ENCODE measurements at places on chromosomes 1 and 21.

- DNase-seq = no peak
These were observed 37.7 kb downstream of the IGFN1 start for GRCh38 chr1:201228011-201228983.

GRCh38 chr21:45000637-45001133 is 60.9 kb downstream of the SLX9 start:
- DNase-seq = no peak

DNA sequence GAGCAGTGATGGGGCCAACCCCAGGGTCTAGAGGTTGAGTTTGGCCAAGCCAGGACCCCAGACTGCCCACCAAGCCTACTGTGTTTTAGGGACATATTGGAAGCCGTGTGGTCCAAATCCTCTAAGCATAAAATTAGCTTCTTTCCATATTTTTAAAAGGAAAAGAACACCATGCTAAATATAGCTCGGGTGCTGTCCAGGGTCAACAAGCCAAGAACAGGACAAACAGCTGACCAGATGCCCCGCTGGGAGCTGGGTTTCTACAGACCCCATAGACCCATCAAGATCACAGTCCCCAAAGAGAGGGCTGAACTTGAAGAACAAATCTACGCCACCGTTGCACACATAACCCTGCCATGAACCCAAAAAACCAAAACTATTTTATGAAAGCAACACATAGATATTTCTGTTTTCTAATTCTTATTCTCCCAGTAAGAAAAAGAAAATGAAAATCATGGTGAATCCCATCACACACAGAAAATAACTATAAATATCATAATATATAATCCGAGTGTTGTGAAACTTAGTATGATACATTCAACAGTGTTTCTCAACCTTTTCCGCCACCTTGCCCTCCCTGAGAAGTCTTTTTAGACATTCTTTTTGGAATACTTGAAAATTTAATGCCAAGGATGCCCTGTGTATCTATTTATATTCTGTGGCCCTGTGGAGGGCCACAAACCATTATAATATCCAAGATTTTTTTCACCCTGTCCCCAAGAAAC is 36.2 kb upstream of the FHAD1 start:
- DNase-seq = no peak

- DNase-seq = no peak
These were observed 582.8 kb downstream of the PTBP2 start for GRCh38 chr1:97304366-97304765.

DNA sequence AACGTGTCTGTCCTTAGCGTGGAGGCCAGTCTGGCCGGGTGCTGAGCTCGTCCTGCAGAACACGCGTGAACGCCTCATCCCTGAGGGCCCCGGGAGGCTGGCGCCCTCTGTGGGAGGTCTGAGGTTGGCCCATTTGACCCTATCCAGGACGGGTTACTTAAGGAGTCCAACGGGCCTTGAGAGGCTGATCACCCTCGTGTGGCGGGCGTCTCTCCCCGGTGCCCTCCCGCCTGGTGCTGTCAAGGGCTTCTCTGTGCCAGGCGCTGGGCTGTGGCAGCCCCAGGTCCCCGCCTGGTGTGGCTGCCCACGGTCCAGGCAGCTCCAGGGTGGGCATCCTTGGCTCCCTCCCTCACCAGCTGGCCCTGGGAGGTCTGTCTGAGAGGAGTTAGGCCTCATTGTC is 9.7 kb downstream of the SKI start:
- DNase-seq = no peak

DNA sequence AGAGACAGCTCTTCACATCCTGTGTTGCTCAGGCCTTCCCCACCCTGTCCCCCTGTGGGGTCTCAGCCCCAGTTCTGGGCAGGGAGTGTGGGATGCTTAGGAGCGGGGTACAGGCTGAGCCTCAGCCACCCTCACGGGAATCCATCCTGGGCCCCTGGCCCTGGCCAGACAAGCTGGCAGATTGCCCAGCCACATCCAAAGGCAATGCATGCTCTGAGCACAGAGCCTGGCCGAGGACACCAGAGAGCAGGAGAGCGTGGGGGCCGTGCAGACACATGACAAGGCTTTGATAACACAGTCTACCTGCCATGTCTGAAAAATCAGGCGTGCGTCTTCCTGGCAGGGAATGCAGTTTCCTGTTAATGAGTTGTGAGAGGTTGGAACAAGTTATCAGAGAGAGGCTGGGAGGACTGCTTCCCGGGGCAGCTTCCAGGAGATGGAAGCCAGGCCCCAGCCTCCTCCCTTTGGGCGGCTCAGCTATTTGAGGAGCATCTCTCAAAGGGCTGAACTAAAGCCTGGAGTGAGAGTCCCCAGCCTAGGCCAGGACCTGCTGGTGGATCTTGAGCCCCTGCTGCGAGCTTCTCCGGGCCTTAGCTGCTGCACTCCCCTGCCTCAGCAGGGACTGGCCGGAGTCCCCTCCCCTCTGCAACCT is 72.2 kb upstream of the SELENON start:
- no peak for DNase-seq

GRCh38 chr1:187313115-187313514 is 484.4 kb downstream of the PLA2G4A start:
- DNase-seq = no peak

- DNase-seq = no peak
These were observed 94.1 kb downstream of the SIK1 start for GRCh38 chr21:43332861-43333297.

DNA sequence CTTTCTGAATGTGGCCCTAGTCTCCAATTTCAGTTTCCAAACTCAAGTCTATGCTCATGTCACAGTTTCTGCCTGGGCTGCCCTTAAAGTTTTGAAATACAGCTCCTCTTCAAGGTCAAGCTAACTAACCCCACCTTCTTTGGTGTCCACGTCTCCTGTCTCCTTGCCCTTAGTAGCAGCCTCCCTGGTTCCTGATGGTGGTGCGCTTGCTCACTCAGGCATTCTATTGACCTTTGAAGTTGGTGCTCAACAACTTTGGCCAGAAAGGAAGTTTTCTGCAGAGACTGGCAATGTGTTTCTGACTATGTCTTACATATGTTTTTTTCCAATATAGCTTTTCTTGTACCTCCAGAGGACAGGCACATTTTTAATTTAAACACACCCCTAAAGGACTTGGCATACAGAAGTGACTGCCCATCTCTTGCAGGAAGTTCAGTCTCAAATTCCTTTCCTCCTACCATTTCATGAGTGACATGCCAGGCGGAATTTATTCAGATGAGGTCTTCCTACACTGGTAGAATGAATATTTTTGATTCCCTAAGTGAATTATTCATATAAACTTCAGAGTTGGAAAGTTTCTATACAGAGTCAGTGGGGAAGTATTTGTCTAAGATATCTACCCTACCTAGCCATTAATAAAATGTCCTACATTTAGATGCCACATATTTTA is 364.3 kb upstream of the USP24 start:
- DNase-seq = no peak

DNA sequence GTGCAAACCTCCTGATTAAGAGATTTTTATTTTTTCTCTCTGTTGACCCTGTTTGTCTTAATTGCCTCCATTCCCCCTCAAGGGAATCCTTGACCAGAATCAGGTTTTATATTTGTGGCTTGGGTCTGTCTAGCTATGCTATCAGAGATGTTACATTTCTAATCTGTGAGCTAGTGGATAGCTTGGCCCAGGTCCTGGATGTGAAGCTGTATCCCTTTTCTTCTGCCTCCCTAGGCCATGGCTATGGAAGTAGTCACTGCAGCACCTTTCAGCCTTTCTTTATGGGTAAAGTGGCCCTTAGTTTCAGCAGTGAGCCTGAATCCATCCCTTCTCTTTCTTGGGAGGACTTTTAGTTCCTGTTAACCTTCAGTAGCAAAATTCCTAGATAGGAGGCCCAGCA is 17.0 kb upstream of the ANGEL2 start:
- DNase-seq = no peak

GRCh38 chr1:5885471-5886139 is 106.6 kb downstream of the NPHP4 start:
- DNase-seq = no peak

GRCh38 chr21:38804789-38805327 is 871 bp upstream of the ETS2 start:
- no peak for DNase-seq

DNA sequence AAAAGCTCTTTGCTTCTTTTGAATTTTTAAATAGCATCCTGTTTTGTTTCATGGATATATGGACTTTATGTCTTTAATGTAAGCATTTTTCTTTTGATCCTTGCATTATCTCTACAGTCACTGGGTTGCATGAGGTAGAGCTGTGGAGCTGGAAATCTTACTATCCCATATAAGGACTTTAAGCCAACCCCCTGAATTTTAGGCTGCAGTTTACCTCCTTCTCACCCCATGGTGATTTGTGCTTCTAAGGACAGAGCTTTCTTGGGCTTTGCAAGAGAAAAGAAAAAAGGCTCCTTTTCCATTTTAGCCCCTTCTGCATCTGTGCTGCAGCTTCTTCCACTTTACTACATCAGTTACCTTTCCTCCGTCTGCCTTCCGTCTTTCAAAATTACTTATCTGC is 373.8 kb downstream of the HHAT start:
- no peak for DNase-seq

DNA sequence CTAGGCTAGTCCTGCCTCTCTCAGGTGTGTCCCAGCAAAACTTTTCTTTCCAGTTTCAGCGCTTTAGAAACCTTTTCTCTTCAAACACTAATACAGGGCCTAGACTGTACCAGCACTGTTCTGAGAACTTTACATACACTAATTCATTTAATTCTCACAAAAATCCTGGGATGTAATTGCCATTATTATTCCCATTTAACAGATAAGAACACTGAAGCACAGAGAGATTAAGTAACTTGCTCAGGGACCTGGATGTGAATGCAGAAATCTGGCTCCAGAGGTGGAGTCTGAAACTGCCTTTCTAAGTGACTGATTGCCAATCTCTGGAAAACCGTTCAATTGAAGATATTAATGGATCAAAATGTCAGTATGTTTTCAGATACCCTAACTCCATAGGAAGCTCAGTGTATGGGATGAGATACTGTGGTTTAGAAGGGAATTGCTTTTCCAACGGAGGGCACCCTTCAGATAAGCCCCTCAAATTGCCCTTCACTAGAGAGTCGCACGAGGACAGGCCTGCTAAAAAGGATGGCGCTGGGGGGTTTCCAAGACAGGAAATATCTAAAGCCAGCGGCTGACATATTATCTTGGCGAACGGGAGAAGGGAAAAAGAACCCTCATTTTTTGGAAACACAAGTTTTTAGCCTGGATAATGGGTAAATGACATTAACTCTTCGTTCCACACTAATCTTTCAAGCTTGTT is 698 bp upstream of the UCK2 start:
- DNase-seq = no peak

GRCh38 chr1:230299191-230300006 is 126.7 kb downstream of the PGBD5 start:
- DNase-seq = no peak

- no peak for DNase-seq
These were observed 45.7 kb upstream of the DEPDC1 start for GRCh38 chr1:68542586-68542985.

GRCh38 chr1:204435872-204436271 is 24.3 kb upstream of the PPP1R15B start:
- DNase-seq = no peak

DNA sequence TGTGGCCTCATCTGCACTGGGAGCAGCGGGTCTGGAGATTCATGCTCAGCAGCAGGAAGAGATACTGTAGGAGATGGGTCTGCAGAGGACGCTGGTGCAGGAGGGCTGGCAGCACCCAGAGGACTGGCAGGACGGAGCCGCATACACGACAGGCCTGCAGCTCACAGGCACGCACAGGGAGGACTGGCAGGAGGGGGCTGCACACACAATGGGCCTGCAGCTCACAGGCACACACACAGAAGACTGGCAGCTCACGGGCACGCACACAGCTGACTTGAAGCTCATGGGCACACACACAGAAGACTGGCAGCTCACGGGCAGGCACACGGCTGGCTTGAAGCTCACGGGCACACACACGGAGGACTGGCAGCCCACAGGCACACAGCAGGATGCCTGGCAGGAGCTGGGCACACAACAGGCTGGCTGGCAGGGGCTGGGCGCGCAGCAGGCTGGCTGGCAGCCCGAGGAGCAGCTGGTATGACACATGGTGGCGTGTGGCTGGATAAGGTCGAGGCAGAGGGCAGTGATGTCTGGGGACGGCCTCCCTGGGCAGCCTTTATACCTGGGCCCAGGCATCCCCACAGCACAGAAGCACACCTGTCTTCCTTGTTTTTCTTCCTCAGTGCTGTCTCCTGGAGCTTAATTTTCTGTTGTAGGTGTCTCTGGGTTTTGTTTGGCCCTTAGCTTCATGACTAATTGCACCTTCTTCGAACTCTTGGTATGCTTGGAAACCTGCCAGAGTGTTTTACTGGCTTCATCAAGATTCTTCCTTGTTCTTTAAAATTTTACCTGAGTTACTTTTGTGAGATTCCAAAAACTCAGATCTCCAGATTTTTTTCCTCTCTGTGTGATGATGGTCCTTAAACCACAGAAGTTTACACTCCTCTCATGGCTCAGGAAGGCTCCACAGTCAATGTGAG is at the start of gene KRTAP12-2:
Gene KRTAP12-2 (minus strand): TSS at position 527 of the 920 bp plus-strand sequence. CDS start 41 bp downstream, at position 486.
- no peak for DNase-seq

DNA sequence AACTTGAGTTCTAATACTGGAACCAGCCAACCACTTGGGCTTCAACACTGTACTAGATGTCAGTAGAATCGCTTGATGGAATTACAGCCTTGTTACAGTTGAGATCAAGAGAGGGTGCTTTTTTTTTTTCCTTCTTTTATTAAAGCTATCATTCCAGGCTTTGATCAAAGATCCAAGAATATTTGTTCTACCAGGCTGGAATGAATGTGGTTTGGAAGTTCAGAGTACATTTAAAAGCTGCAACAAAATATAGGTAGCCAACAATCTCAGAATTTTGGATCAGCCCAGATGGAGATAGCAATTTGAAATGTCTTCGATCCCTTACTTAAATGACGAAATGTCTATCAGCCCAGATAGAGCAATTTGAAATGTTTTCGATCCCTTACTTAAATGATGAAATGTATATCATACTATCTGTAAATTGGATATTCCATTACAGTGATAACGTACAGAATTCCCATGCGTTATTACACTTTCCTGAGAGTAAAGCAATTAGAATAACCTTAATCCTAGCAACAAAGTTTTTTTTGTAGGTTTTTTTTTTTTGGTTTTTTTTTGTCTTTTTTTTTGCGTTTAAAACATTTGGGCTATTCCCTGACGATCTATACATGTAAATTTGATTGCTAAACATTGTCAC is 3.6 kb downstream of the ZNF281 start:
- no peak for DNase-seq

GRCh38 chr1:203914292-203914691 is 52.9 kb downstream of the SNRPE start:
- no peak for DNase-seq

DNA sequence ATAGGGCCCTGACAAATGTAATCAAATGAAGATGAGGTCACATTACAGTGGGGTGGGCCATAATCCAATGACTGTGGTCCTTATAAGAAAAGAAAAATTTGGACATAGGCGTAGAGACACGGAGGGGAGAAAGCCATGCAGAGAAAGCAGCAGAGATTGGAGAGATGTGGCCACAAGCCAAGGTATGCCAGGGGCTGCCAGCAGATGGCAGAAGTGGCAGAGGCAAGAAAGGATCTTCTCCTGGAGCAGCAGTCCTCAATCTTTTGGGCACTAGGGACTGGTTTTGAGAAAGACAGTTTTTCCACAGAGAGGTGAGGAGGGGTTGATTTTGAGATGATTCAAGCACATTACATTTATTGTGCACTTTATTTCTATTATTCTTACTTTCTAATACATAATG is 355.1 kb downstream of the NPHP4 start:
- DNase-seq = no peak

All from stimulated activated CD4-positive, alpha-beta T cell treated with anti-CD3 and anti-CD28 coated beads, TNF-alpha, amount 100 ng/mL, for 4 hours (primary cell).